ENCODE measurements at places on chromosomes 1 and 21. TPM values are rescaled to one million over a fixed set of nuclear protein-coding genes. Genes with fewer than 3 reads are reported as not detected.

The TRABD2B gene
- 0.42 TPM for total RNA-seq

The PIGV gene
- 14.9 TPM for total RNA-seq

The LAPTM5 gene
- total RNA-seq = 19.4 TPM

The FMO1 gene
- total RNA-seq = 0.23 TPM

The MYOC gene
- not detected for total RNA-seq

The CHIT1 gene
- 1.9 TPM for total RNA-seq

The SIM2 gene
- total RNA-seq = 1.2 TPM

The MAEL gene
- 3.9 TPM for total RNA-seq

The IQGAP3 gene
- 1.2 TPM for total RNA-seq

The BATF3 gene
- 5.1 TPM for total RNA-seq

The ERRFI1 gene
- total RNA-seq = 33.8 TPM

The ELAPOR1 gene
- total RNA-seq = 28.9 TPM
